ENCODE measurements at places on chromosomes 7 and 10. TPM values are rescaled to one million over a fixed set of nuclear protein-coding genes. Genes with fewer than 3 reads are reported as not detected.

- no peak for DNase-seq
Observed at GRCh38 chr7:127392182-127392565, 334 bp downstream of the ZNF800 start.

IKZF1 gene
- 9.6 TPM for total RNA-seq

WEE2 gene
- total RNA-seq: not detected

DNA sequence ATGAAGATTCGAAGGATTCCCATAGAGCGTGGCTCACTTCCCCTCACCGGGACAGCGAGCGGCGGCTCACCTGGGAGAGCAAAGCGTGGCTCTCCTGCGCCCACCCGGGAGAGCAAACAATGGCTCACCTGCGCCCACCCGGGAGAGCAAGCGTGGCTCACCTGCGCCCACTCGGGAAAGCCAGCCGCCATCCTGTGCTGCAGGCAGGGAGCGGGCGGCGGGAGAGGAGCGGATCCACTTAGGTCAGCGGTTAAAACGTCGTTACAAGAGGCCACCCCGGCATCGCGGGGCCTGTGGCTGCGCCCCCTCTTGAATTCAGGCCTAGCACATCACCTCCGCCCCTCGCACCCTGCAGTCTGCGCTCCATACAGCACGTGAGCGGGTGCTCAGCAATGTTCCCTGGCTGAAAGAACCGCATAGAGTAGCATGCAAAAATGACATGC lies 461 bp upstream of the FIGNL1 start:
- no peak for DNase-seq

DNA sequence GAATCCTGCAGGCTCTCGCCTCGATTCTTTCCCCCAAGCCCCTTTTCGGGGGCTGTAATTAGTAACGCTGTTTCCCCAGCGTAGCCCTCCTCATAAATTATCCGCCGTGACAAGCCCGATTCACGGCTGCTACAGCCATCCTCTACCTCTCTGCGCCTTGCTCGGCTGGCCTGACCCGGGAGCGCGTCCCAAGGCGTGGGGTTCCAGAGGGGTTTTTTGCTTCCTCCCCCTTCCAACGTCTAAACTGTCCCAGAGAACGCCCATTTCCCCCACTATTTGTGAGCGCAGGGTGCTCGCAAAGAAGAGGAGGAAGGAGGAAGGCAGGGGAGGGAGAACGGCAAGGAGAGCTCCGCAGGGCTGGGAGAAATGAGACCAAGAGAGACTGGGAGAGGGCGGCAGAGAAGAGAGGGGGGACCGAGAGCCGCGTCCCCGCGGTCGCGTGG lies 880 bp downstream of the HOXA5 start:
- DNase-seq: no peak

GRCh38 chr10:60797200-60797599 lies 18.9 kb downstream of the CDK1 start:
- no peak for DNase-seq

DNA sequence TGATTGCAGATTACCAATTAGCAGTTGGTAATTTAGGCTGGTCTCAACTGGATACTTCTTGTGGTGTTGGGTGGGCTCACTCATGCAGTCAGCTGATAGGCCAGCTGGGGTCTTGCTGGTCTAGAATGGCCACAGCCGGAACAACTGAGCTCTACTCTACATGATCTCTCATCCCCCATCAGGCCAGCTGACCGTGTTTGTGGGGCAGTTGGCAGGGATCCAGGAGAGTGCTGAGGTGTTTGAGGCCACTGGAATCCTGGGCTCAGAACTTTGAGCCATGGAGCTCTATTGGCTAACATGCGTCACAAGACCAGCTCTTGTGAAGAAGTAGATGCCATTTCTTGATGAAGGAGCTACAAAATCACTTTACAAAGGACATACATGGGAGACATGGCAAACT lies 242.4 kb downstream of the GFRA1 start:
- DNase-seq: no peak

VENTX gene
- 7.0 TPM for total RNA-seq

DNA sequence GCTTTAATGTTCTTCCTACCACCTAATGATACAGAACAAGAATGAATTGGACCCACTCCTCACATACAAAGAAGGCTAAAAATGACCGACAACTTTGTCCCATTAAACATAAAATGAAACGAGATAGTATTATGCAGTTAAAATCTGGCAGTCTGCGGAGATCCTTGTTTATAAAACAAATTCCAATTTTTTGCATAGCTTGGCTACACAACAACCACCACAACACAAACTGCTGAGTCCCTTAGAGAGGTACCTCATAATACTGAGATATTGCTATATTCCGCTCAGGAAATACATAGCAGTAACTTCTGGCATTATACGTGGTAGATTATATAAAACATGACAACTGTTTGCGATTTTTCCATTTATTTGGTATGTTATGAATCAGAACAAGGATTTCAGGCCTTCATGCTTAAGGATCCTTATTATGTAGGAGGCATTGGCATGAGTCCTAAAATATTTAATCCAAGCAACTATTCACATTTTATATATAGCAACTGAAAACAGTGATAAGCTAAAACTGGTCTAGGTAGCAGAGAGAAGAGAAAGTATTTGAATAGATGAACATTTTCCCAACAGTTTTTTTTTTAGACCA lies 96.0 kb downstream of the ANK3 start:
- no peak for DNase-seq

DNA sequence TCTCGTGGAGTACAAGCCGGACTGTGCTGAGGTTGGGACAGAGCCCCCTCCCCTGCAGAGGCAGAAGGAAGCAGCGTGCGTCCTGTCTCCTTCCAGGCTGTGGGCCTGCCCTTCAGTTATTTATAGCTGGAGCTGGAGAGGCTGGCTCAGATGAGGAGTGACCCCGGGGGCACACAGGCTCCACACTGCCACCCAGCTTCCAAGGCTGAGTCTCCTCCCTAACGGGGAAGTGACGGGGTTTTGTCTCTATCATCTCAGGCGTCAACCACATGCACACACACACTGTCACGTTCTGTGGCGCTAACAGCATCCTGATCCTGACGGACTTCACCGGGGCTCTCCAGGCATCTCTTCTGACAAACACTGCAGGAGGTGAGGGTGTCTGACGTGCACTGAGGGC lies 25.4 kb downstream of the AMZ1 start:
- DNase-seq: no peak

GRCh38 chr7:29499932-29500331 lies 63.7 kb upstream of the PRR15 start:
- DNase-seq: no peak

DNA sequence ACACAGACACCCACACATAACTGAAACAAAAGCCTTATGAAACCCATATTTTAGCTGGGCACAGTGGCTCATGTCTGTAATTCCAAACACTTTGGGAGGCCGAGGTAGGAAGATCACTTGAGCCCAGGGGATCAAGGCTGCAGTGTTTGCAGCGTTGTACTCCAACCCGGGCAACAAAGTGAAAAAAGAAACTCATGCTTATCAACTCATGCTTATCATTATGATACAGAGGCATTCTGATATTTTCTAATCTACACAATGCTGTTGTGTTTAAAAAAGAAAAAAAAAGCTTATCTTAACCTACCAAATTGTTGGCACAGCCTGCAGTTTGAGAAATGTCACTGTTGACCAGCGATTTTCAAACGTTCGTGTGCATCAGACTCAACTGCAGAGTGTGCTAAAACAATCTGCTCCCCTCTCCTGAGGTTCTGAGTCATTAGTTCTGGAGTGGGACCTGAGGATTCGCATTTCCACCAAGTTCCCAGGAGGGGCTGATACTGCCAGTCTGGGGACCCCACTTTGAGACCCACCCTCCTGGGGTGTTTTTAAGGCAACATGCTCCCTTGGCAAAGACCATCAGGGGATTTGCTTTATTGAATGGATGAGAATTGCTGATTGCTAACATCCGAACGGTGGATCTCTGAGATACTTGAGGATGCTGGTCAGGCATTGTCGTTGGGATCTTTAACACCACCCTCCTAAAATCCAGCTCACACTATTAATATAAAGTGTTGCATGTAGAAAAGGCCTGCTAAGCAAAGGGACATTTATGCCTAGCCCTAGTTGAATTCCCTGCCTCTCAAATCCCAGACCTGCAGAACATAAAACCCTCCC lies 16.2 kb downstream of the CHST3 start:
- DNase-seq: no peak

DNA sequence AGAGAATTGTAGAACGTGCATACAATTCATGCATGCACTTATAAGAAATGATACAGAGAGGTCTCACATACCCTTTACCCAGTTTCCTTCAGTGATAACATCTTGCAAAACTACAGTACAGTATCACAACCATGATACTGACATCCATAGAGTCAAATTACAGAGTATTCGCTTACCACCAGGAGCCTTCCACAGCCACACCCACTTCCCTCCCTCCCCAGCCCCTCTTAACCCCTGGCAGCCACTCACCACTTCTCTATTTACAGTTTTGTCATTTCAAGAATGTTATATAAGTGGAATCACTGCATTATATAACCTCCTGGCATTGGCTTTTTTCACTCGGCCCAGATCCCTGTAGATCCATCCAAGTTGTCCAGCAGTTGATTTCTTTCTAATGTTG lies 143.8 kb downstream of the ZNF248 start:
- no peak for DNase-seq

CREB5 gene
- 22.1 TPM for total RNA-seq

MALRD1 gene
- 1.3 TPM for total RNA-seq

GRCh38 chr10:124728830-124729661 lies 15.1 kb downstream of the FAM53B start:
- DNase-seq: no peak

DNA sequence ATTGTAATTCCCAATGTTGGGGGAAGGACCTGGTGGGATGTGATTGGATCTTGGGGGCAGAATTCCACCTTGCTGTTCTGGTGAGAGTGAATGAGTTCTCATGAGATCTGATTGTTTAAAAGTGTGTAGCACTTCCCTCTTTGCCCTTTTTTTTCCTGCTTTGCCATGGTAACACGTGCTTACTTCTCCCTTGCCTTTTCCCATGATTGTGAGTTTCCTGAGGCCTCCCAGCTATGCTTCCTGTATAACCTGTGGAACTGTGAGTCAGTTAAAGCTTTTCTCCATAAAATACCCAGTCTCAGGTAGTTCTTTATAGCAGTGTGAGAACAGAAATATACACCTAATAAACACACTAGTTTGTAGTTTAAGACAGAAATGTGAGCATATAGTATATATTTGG lies 166.8 kb upstream of the MAGI2 start:
- no peak for DNase-seq

SFR1 gene
- 5.7 TPM for total RNA-seq

DNA sequence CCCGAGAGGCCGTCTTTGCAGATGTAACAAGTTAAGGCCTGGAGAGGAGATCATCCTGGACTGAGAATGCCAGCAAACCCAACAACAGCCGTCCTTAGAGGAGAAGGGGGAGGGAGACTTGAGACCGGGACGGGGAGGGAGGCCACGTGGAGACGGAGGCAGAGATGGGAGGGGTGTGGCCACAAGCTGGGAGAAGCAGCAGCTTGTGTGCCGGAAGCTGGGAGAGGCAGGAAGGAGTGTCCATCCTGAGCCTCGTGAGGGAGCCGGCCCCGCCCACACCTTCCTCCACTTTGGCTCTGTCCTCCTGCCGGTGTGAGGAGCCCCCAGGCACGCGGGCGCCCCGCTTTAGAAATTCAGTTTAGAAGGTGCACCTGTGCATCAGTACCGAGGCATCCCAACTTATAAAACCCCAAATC lies 95.7 kb downstream of the DNAJB6 start:
- DNase-seq: no peak
